ENCODE measurements at places on chromosomes 7 and 10.

GRCh38 chr10:4294996-4295792 is 510.2 kb upstream of the KLF6 start:
- no peak for DNase-seq

DNA sequence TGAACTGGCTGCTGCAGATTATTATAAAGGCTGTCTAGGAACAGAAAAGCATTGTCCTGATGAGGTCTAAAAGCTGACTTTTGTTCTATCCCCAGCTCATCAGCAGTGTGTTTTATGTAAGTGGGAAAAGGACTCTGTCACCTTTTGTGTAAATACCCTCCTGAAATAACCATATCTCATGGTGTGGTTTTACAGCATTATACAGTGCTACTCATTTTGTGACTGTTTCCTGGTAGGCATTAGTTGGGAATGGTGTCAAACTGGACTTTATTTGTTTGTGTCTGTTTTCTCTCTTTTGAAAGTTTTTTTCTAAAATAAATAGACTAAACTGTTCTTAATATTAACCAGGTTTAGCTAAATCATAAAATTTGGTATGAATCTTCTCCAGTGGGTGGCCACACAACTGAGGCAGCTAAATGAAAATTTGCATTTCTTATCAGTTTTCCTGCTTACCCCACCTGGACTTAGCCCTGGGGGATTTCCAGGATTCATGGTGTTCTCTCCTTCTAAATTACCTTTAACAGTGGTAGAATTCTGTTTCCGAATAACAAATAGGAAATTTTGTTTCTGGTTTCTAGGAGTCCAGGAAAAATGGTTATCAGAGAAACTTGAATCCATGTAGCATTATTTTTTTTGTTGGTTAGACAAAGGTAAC is 140.9 kb downstream of the LHFPL3 start:
- no peak for DNase-seq

GRCh38 chr7:70091362-70091761 is 493.1 kb downstream of the AUTS2 start:
- DNase-seq, result no peak

DNA sequence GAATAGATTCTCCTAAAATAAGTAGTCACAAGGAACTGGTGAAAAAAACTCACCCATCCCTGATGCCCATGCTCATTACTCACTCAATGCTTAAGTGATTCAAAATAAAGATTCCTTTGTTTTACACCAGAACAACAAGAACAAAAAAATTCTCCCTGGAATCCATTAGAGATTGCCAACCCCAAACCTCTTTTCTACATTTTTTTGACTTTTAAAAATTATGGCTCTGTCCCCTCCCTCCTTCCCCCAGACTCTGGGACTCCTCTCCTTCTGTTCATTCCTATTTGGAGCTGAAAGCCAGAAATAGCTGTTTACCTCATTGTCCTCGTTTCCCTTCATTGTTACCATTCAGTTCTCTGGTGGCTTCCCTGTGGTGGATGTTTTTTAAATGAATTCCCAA is 63.2 kb upstream of the FHIP2A start:
- DNase-seq, result no peak

GRCh38 chr7:155694851-155695250 is 50.4 kb downstream of the RBM33 start:
- no peak for DNase-seq

DNA sequence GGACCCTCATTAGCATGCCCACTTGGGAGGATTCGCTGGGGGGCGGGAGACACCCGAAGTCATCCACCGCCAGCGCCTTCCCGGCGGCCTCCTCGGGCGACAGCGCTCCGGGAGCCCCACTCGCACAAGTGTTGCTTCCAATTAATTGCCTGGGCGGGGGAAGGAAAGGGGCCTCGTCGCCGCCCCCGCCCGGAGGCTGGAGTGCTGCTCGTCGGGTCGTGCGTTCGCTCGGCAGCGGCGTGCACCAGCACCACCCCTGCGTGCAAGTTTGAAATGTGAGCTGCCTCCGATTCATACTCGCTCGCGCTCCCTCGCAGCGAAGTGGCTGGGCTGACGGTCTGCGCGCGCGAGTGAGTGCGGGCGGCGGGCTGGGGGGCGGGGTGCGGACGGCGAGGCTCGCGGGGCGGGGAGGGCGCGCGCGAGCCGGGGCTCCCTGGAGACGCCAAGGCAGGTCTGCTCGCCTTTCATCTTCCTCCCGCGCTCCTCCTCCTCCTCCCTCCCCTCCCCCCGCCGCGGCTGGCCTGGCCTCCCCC is 104.6 kb upstream of the PPIF start:
- DNase-seq, result peak; percentile 82

GRCh38 chr7:39588416-39588815 is 22.2 kb downstream of the YAE1 start:
- DNase-seq, result no peak

DNA sequence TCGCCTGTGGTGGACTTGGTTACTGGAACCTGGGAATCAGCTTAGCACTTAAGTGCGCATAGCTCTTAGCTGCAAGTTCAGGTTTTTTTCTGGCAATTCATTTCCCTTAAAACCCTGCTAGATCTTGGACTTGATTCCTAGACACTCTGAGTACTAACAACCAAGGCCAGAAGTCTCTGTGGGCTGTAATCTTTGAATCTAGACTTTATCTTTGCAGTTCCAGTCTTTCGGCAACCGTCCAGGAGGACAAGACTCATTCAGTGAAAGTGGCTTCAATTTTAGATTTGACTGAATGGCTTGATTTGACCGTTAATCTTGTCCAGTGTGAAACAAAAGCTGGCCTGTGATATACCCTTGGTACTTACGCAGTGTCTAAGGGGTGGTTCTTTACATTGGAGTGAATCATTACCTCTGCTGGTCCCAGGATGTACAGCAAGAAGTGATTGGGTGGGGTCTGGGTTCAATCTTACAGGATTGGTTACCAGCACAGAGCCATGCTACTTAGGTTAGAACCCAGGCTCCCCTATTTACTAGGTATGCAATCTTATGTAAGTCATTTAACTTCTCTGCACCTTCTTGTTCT is 16.4 kb downstream of the PTTG1IP2 start:
- DNase-seq, result no peak

All from activated CD4-positive, alpha-beta T cell treated with anti-CD3 and anti-CD28 coated beads for 48 hours (primary cell).